ENCODE measurements at places on chromosomes 5 and 9.

DNA sequence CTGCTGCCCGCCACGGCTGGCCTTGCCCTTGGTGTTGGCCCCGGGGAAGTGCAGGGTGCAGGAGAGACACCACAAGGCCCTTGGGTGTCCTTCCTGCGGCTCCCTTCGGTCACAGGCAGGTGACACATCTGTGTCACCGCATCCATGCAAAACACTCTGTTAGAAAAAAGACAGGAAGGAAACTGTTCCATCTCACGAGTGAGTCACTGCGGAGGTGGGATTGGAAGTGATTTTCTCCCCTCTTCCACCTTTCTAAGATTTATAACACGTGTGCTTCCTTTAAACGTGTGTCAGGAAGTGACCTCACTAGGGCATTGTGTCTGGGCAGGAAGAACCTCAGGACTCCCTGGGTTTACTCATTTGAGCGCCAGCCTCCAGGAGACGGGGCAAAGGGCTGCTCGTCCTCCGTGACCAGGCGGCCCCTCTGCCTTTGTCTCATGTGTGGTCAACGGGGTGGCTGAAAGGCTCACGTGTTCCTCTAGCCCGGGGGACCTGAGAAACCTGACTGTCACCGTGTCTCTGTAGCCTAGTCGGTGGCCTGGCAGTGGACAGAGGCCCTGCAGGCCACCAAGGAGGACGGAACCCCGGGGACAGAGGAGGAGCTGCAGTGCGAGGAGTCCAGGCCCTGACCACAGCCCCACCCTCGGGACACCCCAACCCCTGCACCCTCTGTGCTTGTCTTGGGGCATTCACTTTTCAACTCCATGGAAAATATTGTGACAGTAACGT, 4.9 kb upstream of the LCN1 start:
- DNase-seq: no peak

GRCh38 chr5:166262395-166262794, 2029.0 kb upstream of the WWC1 start:
- DNase-seq: no peak

DNA sequence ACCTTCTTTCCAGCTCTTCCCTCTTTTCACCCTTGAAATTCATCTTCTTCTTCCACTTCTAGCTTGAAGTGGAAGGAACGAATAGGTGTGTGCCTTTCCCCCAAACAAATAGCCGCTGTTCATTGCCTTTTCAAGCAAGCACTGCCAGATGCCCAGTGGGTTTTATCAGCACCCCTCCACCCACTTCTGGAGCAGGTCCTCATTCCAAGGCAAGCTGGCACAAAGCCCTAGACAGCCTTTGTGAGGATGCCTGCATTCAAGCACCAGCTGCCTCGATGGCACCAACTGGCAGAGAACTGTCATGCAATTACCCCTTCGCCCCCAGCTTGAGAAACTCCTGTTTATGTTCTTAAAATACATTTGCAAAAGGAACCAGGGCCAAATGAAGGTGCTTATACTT, 36.5 kb downstream of the SERINC5 start:
- DNase-seq: no peak

DNA sequence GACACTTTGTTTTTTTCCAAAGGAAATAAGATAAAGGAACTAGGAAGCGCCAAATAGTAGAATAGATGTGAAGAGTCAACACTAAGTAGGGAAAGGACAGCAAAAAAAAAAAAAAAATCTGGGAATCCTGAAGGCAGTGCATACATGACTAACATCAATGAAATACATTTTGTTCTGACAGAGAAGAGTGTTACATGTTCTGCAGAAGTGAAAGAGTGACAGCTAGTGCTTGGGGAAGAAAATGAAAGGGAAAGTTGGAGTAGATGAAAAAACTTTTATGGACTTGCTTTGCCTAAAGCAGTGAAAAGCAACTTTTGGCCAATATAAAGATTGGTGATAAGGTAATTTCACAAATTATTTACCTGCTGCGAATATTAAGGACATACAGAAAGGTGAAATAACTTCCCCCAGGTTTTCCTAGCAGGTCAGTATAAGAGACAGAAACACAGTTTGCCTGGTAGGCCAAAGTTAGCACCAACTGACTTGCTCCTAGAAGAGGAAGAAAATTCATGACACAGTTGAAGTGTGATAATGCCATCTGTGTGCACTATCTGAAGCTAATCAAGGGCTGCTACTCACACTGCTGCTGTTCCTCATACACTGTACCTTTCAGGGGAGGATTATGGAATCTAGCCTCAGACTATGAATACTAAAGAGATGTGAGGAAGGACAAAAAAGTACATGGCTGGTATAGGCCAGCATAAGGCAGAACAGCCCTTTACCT, 38.6 kb downstream of the RANBP6 start:
- DNase-seq: no peak

- DNase-seq: no peak
These were observed 79.8 kb downstream of the MAT2B start for GRCh38 chr5:163585206-163585605.

DNA sequence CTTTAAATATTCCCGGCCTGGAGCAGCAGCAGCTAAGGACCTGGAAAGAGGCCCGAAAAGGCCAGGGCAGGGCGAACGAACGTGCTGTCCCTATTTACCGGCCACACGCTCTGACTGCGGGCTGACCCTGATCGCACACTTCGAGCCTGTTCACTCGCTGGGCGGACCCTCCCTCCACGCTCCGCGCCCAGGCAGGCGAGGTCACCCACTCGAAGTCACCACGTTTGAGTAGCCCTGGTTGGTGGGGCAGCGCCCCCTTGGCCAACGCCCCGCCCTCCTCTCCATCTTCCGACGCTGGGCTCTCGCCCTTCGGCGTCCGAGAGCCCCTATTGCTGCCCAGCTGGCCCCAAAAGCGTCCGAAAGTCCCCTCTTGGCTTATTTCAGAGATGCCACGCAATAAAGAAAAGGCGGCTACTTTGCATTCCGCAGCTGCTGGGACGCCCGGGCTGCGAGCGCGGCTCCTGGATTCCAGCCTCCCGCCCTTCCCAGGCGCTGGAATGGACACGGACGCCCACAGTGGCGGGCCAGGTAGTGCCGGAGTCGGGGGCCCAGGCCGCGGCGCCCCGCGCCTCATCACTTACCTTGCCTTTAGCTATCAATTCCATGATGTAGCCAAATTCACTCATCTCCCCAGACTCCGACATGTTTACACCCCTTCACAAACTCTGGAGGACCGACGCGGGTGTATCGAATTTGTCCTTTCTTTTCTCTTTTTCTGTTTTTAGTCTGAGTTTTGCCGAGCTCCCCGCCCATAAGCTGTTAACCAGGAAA, 9.9 kb upstream of the TRIM36 start:
- no peak for DNase-seq

- no peak for DNase-seq
These were observed 347.4 kb downstream of the NDUFS4 start for GRCh38 chr5:53907827-53908226.

DNA sequence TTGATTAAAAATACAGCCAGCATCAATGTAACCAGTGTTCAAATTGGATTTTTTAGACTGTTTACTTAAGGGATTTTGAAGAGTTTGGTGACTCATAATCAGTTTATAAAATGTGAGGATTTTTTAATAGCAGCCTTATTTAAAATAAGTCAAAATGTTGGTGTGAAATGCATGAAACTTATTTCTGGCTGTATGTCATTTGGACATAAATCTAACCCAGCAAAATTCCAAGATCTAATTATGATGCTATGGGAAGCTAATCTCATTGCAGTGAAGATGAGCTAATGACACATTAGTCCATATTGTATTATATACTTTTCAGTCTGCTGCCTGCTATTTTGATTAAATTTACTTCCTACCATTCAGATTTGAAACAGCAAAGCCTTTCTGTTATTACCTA, 140.3 kb downstream of the AOPEP start:
- DNase-seq: no peak

DNA sequence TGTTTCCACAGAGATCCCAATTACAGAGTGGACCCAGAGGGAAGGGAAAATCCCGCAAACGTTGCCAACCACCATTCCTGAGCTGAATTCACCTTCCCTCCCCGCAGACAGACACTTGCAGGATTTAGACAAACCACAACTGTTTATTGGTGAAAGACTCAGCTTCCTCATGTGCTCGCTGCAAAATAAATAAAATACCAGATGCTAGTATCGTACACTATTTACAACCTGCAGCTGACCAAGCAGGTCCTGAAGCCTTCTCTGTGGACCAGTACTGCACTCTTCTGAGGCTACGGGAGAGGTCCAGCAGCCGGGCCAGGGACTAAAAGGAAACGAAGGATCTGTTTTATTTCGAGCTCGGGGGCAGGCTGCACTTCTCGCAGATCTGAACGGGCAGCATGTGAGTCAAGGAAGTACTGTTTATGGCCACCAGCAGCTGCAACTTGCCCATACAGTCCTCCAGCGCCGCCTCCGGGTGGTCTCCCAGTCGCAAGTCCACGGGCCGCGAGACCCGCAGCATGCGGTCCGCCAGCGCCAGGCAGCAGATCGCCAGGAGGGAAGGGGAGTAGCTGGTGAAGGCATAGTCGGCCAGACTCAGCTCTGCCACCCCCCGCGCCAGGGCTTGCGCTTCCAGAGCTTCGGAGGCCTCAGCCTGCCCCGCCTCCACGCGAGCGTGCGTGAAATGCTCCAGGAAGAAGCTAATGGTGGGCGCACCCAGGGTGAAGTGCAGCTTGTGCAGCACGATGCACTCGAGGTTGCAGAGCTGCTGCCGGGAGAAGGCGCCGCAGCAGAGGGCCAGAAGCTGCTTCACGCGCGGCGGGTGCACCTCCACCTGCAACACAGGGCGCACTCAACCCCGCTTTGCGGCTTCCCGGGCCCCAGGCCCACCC, 2.1 kb downstream of the CCNO start:
- no peak for DNase-seq

DNA sequence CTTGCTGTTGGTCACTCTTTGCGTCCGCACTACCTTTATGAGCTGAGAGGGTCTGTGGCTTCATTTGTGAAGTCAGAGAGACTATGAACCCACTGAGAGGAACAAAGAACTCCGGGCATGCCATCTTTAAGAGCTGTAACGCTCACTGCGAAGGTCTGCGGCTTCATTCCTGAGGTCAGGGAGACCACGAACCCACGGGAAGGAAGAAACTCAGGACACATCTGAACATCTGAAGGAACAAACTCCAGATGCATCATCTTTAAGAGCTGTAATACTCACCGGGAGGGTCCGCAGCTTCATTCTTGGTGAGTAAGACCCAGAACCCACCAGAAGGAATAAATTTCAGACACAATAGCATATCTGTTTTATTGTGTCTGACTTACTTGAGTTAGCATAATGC, 19.2 kb downstream of the GCNT1 start:
- no peak for DNase-seq

- no peak for DNase-seq
These were observed 94.2 kb upstream of the CTNND2 start for GRCh38 chr5:11998397-11998796.

DNA sequence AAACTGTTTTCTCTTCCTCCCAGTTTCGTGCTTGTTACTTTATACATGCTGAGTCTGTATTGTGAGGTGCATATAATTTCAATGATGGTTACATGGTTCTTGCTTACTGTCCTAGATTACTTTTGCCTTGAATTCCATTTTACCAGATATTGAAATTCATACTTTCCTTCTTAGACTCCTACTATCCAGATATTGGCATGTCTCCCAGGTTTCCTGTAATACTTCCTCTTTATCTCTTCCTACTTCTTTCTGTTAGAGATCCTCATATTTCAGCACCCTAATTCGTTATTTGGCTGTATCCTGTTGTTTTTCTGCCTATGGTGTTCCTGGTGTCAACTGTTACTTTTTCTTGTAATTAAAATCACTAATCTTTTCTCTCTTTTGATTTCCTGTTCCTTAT, 522.1 kb downstream of the CCDC171 start:
- DNase-seq: no peak

GRCh38 chr5:126794157-126794828, 17.4 kb downstream of the LMNB1 start:
- DNase-seq: no peak

- no peak for DNase-seq
These were observed 5.2 kb downstream of the CFAP77 start for GRCh38 chr9:132415181-132415580.

DNA sequence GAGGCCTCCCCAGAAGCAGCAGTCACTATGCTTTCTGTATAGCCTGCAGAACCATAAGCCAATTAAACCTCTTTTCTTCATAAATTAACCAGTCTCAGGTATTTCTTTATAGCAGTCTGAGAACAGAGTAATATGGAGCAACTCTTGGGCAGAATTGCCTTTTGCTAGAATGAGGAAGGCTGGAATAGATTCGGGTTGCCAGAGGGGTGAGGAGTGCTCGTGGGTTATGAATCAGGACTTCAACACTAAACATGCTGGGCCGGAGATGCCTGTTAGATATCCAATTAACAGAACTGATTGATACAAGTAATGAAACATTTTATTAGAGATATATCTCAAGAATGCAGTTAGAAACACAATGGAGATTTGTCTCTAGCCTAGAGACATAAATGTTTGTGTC, 140.9 kb upstream of the MAP3K1 start:
- DNase-seq: no peak

GRCh38 chr5:56588131-56588487, 227.2 kb upstream of the MAP3K1 start:
- DNase-seq: no peak

DNA sequence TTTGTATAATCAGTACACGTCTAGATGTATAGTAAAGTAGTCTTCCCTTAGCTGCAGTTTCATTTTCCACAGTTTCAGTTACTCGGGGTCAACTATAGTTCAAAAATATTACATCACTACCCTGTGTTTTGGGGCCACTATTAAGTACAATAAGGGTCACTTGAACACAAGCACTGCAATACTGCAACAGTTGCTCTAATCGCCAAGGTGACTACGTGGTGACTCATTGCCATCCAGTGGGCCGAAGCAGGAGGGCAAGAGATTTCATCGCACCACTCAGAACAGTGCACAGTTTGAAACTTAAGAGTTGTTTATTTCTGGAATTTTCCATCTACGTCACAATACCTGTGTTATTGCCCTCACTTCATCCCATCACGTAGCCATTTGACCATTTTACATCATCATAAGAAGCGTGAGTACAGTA, at the start of gene ARL14EPL:
Gene ARL14EPL, plus strand, starts transcription at position 379 of the 424 bp plus-strand sequence. CDS start 18,994 bp downstream, outside the sequence.
- no peak for DNase-seq

- no peak for DNase-seq
These were observed 4.5 kb downstream of the SPARC start for GRCh38 chr5:151682240-151682639.

DNA sequence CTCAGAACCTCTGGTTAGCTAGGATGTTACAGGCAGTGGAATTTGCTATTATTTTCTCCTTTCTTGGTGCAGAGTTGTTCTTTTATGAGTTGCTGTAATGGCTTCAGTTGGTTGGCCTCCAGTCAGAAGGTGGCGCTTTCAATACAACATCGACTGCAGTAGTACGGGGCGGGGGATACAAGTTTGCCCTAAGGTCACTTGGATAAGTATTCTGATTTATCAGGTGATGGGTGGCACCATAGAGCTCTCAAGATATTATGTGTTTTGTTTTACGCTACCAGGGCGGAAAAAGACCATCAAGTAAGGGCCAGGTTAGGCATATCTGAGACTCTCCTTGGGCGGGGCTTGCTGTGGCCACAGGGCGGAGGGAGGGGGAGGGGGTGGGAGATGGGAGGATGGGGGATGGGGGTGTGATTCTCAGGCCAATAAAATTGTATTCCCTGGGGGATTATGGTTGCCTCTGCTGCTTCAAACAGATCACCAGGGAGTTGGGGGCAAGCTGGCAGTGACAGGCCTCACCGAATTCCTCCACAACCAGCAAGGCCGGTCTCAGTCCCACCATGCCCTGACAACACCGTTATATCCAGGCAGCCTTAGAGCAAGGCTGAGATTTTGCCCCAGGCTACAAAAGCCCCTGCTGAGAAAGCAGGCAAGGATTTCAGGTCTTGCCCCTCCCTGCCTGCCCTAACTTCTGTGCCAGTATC, 15.9 kb upstream of the RNF38 start:
- no peak for DNase-seq

GRCh38 chr5:168611165-168611564, 32.0 kb upstream of the PANK3 start:
- no peak for DNase-seq

All from CMK (cell line).